ENCODE measurements at places on chromosomes 3 and 15.
A peak's percentile ranks its signal among the peaks of the same experiment; 100 is the strongest.

- DNase-seq = no peak
Measured at GRCh38 chr15:95931619-95932018, 398.9 kb upstream of the NR2F2 start.

DNA sequence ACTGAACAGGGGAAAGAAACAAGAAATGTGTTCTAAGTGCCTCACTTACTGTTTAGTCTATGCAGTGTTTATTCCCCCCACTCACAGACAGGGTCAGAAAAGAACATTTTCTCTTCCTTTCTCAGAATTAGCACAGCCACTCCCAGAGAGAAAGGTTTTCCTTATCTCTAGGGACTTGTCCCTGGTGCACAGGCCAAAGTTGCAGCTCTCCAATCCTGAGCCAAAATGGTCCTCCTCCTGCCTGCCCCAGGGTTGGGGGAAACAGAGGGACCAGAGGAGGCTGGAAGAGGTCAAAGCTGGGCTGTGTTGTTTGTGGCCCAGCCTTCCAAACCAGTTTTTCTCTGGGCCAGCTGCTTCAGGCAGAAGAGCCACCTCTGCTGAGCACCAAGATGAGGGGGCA is 12.0 kb downstream of the RAB6B start:
- no peak for DNase-seq

GRCh38 chr3:32406486-32407408 is 15.1 kb downstream of the CMTM7 start:
- DNase-seq = no peak

GRCh38 chr3:128237348-128238183 is 84.3 kb downstream of the EEFSEC start:
- DNase-seq = no peak

GRCh38 chr3:66038726-66039589 is at the start of gene MAGI1:
MAGI1 (minus strand) TSS chr3:66038918; CDS start chr3:66038308, 610 bp downstream.
- DNase-seq = peak; percentile 28

GRCh38 chr15:47333734-47334133 is 383.6 kb upstream of the SEMA6D start:
- no peak for DNase-seq

GRCh38 chr3:165835431-165835830 is 1.8 kb downstream of the BCHE start:
- no peak for DNase-seq

All from NCI-H187 treated with DMSO at 0.1 percent for 48 hours (cell line).